GM18507 (cell line): ENCODE measurements at places on chromosomes 3 and 15.

GRCh38 chr15:89363133-89363532, 28.5 kb upstream of the POLG start:
- DNase-seq = no peak

GRCh38 chr3:4546346-4547178, 53.4 kb downstream of the ITPR1 start:
- no peak for DNase-seq

- no peak for DNase-seq
Observed at GRCh38 chr3:175179055-175179454, 319.9 kb downstream of the NAALADL2 start.

GRCh38 chr3:189739378-189739777, 108.2 kb downstream of the TP63 start:
- no peak for DNase-seq

- no peak for DNase-seq
Observed at GRCh38 chr15:62672268-62672667, 370.3 kb upstream of the TPM1 start.

DNA sequence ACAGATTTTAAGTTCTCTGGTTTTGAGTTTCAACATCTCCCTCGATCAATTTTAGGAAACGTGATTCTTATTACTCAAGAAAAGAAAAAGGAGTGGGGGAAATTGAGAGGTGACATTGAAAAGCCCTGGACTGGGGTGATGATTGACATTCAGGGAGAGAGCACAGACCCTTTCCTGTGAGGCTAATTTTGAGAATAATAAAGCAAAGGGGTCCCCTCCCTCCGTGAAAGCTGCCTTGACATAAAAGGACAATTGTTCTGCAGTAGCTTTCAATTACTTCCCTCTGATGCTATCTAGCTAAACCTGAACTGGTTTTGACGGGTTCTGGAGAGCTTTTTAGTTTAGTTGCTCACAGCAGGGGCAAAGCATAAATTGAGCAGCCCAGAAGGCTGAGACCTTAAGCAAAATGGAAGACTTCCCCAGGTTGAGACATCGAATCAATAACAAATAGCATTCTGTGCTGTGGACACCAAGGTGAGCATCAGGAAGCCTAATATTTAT, 14.4 kb upstream of the CMTM8 start:
- no peak for DNase-seq

- no peak for DNase-seq
Observed at GRCh38 chr3:178767581-178767980, 231.3 kb downstream of the KCNMB2 start.

GRCh38 chr3:149378478-149379309, 1.2 kb upstream of the TM4SF1 start:
- DNase-seq = no peak
